ENCODE measurements at places on chromosomes 5 and 9. TPM values are rescaled to one million over a fixed set of nuclear protein-coding genes. Genes with fewer than 3 reads are reported as not detected.

The DHX29 gene
- 22.3 TPM for total RNA-seq

The ADAM19 gene
- 348 TPM for total RNA-seq

The NUTM2F gene
- not detected for total RNA-seq

The SPINK4 gene
- not detected for total RNA-seq

The SLC34A3 gene
- not detected for total RNA-seq

The HSD17B3 gene
- total RNA-seq, result not detected

The SPIN1 gene
- 39.1 TPM for total RNA-seq

The TXNDC8 gene
- not detected for total RNA-seq

DNA sequence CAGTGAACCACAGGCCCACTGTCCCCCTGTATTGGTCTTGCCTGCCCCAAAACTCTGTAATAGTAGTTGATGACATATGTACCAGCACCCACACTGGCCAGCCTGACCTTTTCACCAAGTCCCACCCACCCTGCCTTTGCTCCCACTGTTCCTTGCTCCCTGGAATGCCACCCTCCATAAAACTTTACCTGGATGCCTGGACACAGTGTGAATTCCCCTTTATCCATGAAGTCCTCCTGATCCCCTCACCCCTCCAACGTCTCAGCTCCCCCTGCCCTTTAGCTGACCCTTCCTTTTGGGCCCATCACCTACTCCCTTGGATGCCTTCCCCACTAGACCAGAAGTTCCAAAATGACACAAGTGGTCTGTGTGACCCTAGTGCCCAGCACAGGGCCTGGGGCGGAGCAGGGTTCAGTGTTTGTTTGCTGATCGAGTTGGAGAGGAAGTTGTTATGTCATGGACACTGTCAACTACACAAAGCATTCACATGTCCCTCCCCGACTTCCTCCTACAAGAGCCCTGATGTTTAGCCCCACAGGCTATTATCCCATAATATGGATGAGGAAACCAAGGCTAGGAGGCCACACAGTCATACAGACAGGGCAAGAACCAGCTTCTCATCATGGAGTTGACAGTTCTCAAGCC lies 16.1 kb downstream of the AMBP start:
- H3K4me3 ChIP-seq, result no peak overlapping the region
- peaks cover 5% of the 10 kb centered on the region for H3K27me3 ChIP-seq
- H3K27ac ChIP-seq, result no peak overlapping the region
- no peaks in the 10 kb centered on the region for H3K4me1 ChIP-seq
- DNase-seq, result no peak

- no peak for DNase-seq
- H3K36me3 ChIP-seq, result peaks cover 48% of the 10 kb centered on the region
- H3K4me3 ChIP-seq, result no peak overlapping the region
- no peak overlapping the region for H3K27ac ChIP-seq
Observed at GRCh38 chr9:5718296-5719032, 89.6 kb downstream of the RIC1 start.

DNA sequence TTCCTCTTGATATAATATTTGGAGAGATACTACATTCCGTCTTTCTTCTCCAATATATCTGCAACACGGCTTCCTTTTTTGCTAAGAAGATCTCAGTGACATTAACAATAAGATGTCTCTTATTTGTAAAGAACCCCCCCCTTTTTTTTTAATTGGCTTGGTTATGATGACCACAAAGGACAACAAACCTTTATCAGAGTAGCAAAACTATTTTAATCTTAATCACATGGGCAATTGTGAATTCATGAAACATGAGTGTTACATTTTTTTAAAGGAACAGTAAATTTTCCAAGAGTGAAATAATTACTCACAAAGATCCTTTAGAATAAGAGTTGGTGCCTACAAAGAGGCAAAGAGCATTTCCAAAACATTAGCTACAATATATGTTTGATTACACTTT lies 554.1 kb downstream of the MAT2B start:
- no peak overlapping the region for H3K27ac ChIP-seq
- H3K4me3 ChIP-seq, result no peak overlapping the region
- no peak for DNase-seq

DNA sequence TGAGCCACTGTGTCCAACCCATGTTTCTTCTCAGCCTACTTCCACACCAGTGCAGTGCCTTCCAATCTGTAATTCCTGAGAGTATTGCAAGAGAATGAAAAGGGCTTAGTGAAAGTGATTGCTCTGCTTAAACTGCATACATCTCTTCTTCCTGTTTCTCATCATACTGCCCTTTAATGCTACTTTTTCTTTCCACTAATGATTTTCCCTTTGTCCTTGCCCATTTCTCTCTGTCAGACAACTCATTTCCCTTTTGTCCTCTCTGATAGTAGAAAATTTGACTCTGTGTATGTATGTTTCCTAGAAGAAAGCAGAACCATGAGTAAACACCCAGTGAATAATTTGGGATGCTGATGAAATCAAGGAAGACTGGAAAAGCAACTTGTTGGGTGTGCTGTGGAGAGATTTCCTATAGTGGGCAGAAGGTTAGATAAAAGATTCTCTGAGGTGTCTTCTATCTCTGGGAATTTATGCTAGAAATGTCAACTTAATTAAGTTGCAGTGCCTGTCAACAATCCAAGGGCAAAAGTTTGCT lies 102.2 kb upstream of the CHD1 start:
- H3K36me3 ChIP-seq, result no peaks in the 10 kb centered on the region
- no peak overlapping the region for H3K4me3 ChIP-seq
- no peak for DNase-seq
- H3K4me1 ChIP-seq, result peaks cover 81% of the 10 kb centered on the region
- H3K27me3 ChIP-seq, result peaks cover 2% of the 10 kb centered on the region

DNA sequence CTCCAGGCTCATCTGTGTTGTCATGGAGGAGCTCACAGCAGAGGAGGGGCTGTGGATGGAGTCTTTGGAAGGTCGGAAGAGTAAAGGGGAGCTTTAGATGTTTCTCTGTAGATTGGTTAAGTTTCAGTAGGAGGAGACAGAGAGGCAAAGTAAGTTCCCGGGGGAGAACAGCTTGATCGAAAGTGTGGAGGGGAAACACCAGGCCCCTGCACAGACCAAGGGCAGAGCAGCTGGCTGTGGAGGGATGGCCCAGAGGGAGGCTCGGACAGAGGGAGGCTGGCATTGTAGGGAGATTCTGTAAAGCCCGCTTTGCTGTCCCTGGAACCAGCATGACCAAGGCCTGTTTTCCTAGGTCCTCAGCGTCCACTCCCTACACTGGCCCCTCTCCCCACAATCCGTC lies 5.3 kb upstream of the OR2V2 start:
- H3K27ac ChIP-seq, result no peak overlapping the region
- no peak for DNase-seq
- peaks cover 6% of the 10 kb centered on the region for H3K27me3 ChIP-seq
- H3K4me1 ChIP-seq, result no peaks in the 10 kb centered on the region

- H3K27me3 ChIP-seq, result peaks cover 2% of the 10 kb centered on the region
- no peak for DNase-seq
- H3K27ac ChIP-seq, result no peak overlapping the region
- H3K4me3 ChIP-seq, result no peak overlapping the region
- no peaks in the 10 kb centered on the region for H3K4me1 ChIP-seq
Observed at GRCh38 chr5:173456181-173456580, 128.0 kb upstream of the STC2 start.

- peak; percentile 62 for DNase-seq
- peak overlapping the region; percentile 83 for H3K27ac ChIP-seq
- peaks cover 5% of the 10 kb centered on the region for H3K27me3 ChIP-seq
- H3K36me3 ChIP-seq, result no peaks in the 10 kb centered on the region
- peaks cover 38% of the 10 kb centered on the region for H3K4me1 ChIP-seq
Observed at GRCh38 chr9:129610473-129611306, 10.2 kb downstream of the C9orf50 start.

- no peaks in the 10 kb centered on the region for H3K36me3 ChIP-seq
- DNase-seq, result no peak
- no peak overlapping the region for H3K4me3 ChIP-seq
Observed at GRCh38 chr5:113283558-113283957, 151.2 kb downstream of the TSSK1B start.

Measured in activated T-helper 1 cell treated with anti-CD3 and anti-CD28 coated beads, Interleukin-12 subunit alpha, Interleukin-12 subunit beta, Interleukin-2, Interleukin-4 antibody, amounts not matched to agents 30 ng/mL and 10 ng/mL and 1 ng/mL, durations not matched to agents 14 hours and 24 hours and 36 hours (primary cell).